ENCODE measurements at places on chromosomes 7 and 10. TPM values are rescaled to one million over a fixed set of nuclear protein-coding genes. Genes with fewer than 3 reads are reported as not detected.

TMEM270 gene
- total RNA-seq, result not detected

AKR1C8 gene
- total RNA-seq, result 1.3 TPM

ENTPD1 gene
- 56.4 TPM for total RNA-seq

PRKCQ gene
- 79.0 TPM for total RNA-seq

SPDYE3 gene
- total RNA-seq, result not detected

ST8SIA6 gene
- total RNA-seq, result 0.19 TPM

SNX13 gene
- 32.2 TPM for total RNA-seq

NXPH1 gene
- not detected for total RNA-seq

PDLIM1 gene
- total RNA-seq, result 2.7 TPM

TMEM140 gene
- total RNA-seq, result 17.4 TPM

HOXA11 gene
- 0.76 TPM for total RNA-seq

BICC1 gene
- not detected for total RNA-seq

CYP3A7 gene
- not detected for total RNA-seq

Data from natural killer cell treated with Interleukin-12 subunit alpha and Interleukin-12 subunit beta and Interleukin-15 and Interleukin-18, amount 100 ng/mL, for 72 hours (primary cell).